ENCODE measurements at places on chromosomes 2 and 18.

DNA sequence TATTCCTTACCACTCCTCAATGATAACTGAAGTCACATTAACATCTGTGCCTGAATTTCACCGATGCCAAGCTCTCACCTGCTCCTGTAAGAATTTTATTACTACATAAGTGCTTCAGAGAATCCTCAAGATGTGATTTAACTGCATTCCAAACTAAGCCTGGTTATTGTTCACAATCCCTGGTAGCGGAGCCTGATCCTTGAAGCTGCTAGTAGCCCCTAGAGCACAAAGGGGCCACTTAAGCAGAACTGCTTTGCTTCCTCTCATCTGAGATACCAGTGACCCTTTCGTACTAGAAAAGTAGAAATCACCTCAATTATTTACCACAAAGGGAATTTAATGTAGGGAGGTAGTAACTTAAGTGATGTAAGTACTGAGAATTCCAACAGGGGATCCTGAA, 529.6 kb downstream of the CPS1 start:
- DNase-seq = no peak

DNA sequence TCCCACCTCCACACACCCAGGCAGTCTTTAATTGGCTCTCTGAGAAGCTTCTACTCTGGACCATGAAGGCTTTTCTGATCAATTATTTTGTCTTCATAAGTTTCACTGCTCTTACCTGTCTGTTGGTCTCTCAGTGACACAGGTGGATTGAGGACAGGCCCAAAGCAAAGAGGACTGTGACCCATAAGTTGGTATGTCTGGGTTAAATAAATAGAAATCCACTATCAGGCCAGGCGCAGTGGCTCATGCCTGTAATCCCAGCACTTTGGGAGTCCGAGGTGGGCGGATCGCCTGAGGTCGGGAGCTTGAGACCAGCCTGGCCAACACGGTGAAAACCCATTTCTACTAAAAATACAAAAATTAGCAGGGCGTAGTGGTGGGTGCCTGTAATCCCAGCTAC, 2.7 kb upstream of the SLC16A14 start:
- no peak for DNase-seq

- no peak for DNase-seq
Measured at GRCh38 chr2:128323555-128323931, 4.9 kb upstream of the HS6ST1 start.

- DNase-seq = no peak
Measured at GRCh38 chr18:53153281-53153680, 813.3 kb downstream of the DCC start.

- no peak for DNase-seq
Measured at GRCh38 chr2:23427350-23427749, 42.4 kb downstream of the KLHL29 start.

- no peak for DNase-seq
Measured at GRCh38 chr18:77341527-77342325, 92.1 kb downstream of the GALR1 start.

- no peak for DNase-seq
Measured at GRCh38 chr2:44623622-44624351, 262.0 kb downstream of the CAMKMT start.

- DNase-seq = no peak
Measured at GRCh38 chr2:61443342-61444041, 27.4 kb downstream of the USP34 start.

DNA sequence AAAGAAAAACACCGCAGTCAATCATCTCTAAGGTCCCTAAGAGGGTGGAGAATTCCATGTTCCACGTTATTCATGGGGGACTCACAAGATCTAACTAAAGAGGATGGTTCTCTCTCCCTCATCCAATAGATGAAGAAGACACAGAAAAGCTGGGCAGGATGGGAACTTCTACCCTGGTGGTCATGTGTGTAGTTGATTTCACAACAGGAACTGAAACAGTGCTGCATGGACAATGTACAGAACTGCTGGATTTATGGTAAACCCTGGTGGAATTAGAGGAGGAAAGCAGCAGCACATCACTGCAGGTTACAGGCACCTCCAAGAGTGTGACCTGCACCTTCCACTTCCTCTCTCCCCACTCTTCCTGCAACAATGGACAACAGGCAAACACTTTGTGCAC, 31.4 kb downstream of the FECH start:
- no peak for DNase-seq

DNA sequence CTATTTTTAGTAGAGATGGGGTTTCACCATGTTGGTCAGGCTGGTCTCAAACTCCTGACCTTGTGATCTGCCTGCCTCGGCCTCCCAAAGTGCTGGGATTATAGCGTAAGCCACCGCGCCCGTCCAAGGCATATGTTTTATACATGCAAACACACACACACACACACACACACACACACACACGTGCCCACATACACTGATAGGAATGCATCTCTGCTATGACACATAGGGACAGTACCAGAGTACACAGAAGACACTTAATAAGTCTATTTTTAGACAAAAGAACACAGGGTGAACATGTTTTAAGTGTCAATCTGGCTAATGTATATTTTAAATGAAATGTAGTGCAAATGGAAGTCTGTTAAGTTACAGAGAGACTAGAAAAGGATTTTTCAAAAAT, 10.7 kb upstream of the RNF103 start:
- DNase-seq = no peak

DNA sequence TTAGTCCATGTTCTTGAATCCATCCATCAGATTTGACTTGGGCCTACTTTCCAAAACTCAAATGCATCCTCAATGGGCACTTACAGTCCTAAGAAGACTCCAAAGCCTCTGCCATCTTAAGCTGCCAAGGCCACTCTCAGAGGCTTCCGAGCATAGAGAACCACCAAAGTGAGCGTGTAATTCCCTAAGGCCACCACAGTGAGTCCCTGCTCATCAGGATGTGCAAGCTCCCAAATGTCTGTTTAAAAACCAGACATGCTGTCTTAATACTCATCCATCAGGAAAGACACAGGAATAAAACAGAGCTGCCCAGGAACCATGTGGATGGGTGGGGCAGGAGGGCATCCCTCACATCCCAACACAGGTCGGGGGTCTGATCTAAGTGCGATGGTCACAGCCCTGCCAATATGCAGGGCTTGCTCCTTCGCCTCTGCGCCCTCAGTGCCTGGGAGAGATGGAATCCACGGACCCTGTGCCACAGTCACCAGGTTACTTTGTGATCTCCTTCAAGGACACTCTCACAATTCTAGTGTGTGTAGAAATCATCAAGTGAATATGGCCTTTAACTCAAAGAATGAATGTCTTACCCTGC, 80.4 kb downstream of the POLR1A start:
- DNase-seq = no peak

DNA sequence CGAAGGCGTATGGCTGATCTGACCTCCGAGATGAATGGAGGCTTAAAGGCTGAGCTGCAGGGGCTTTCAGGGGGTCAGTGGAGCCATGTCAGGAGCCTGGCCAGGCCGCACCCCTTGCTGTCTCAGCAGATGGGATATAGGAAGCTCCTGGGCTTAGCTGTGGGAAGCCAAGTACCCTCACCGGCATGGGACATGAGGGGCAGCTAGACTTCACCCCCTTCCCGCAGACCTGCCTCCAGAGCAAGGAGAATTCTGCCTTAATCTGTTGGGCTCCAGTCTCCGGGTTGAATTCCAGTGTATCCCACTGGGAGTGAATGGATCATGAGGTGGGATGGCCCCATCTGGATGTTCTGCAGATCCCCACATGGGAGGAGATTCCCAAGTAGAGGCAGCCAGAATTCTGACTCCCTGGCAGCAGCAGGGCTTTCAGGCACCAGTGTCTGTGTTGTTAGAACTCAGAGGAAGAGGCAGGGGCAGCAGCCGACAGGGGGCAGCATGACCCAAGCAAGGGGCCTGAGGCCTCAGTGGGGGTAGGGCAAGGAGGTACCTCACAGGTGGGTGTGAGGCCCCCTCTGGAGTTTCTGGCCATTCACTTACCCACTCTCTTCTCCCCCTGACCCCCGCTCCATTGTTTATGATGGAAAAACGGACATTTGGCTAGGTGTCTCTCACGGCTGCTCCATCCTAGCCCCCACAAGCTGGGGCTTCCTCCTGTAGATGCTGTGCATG, 19.1 kb downstream of the CAPG start:
- peak; percentile 75 for DNase-seq

DNA sequence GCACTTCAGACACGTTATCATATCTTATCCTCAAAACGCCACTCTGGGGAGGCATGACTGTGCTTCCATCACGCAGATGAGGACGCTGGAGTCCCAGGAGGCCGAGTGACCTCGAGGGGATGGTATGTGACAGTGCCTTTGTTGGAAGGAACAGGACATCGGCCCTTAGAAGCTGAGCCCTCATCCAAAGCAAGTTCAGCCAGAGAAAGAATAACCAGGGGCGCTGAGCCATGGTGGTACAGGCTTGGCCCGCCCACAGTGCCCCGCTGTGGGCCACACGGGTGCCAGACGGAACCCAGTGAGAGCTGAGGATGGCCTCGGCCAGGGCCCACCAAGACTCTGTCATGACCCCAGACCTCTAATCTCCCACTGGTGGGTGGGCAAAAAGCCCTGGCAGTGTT, 31.3 kb downstream of the HS1BP3 start:
- no peak for DNase-seq

GRCh38 chr2:215949991-215950404, 63.4 kb downstream of the MREG start:
- DNase-seq = peak; percentile 64
